ENCODE measurements at places on chromosomes 5 and 9. TPM values are rescaled to one million over a fixed set of nuclear protein-coding genes. Genes with fewer than 3 reads are reported as not detected.

Gene LRRC26
- 2.0 TPM for total RNA-seq

DNA sequence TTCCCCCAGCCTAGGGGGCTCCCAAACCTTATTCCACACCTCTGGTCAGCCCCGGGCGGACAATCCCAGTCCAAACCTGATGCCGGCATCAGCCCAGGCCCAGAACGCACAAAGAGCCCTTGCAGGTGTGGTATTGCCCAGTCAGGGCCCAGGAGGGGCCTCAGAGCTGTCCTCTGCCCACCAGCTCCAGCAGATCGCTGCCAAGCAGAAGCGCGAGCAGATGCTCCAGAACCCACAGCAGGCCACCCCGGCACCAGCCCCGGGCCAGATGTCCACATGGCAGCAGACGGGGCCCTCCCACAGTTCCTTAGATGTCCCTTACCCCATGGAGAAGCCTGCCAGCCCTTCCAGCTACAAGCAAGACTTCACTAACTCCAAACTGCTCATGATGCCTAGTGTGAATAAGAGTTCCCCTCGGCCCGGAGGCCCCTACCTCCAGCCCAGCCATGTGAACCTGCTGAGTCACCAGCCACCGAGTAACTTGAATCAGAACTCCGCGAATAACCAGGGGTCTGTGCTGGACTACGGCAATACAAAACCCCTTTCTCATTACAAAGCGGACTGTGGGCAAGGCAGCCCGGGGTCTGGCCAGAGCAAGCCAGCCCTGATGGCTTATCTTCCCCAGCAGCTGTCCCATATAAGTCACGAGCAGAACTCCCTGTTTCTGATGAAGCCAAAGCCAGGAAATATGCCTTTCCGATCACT, 27.6 kb upstream of the LTC4S start:
- DNase-seq = no peak

GRCh38 chr5:180334751-180335613, 18.2 kb downstream of the GFPT2 start:
- DNase-seq = no peak

GRCh38 chr9:129109537-129109903, 1.1 kb downstream of the CRAT start:
- peak; percentile 21 for DNase-seq

- DNase-seq = no peak
Measured at GRCh38 chr9:104879555-104880309, 48.2 kb downstream of the ABCA1 start.

- no peak for DNase-seq
Measured at GRCh38 chr5:104295991-104296390, 733.4 kb upstream of the NUDT12 start.
